ENCODE measurements at places on chromosomes 1 and 21.
A peak's percentile ranks its signal among the peaks of the same experiment; 100 is the strongest.

DNA sequence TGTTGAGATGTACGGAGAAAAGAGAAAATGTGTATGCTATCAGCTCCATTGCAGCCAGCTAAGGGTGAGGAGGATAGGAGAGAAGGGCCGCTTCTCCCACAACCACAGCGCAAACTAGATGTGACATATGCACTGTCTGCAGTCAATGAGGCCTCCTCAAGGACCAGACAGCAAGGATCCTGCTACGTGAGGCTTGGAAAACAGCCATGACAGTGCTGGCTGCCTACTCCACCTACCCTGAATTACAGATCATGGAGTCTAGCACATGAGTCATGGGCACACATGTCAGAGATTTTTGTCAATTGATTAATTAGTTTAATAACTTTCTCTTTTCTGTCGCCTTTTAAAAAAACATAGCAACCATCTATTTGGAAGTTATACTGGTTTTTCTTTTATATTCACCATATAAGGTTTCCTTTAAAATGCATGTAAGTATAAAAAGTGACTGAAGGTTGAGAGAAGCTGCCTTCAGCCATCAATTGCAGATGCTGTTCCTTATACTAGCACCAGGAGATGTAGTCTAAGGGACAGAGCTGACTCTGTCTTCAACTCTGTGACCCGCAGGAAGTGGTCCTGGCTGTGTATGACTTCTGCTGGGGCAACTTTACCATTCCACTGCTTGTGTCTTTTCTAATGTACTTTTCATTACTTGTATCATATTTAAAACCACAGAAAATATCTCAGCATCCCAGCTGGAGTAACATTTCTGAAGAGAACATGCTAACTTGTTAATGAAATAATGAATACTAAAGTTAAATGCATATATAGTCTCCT is 3.1 kb downstream of the VPS26C start:
- DNase-seq = no peak

GRCh38 chr1:241411776-241412338 is 54.9 kb upstream of the RGS7 start:
- DNase-seq = no peak

DNA sequence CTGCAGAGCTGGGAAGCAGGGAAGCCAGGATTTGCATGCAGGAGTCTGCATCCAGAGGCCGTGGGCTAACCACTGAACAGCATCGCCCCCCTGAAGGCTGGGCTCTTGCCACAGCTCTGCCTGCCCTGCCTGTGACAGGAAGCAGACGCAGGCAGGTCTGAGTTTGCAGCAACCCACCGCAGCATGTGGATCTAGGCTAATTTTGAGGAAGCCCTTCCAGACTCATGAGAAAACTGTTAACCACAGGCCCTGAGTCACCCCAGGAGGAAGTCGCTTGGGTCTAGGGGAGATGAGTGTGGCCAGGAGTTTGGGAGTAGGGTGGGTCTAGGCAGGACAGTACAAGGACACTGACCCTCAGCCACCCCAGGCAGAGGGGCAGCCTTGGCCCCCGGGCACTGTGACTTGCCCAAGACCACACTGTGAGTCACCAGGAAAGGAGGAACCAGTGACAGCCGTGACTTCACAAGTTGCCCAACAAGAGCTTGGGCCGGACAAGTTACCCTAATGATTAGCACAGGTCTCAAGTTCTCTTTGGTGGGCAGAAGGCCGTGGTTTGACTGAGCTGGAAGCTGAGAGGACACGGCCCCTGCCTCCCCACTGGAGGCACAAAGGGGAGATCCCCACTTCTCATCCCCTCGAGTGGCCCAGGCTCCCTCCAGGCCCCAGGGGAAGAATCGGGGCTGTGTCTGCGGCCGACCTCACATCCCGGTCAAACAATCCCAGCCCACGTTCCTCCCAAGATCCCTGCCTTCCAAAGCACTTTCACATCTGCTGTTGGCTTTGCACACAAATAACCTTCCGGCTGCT is 826 bp downstream of the LAPTM5 start:
- peak; percentile 53 for DNase-seq

GRCh38 chr1:200355801-200356200 is 54.0 kb downstream of the ZNF281 start:
- DNase-seq = no peak

DNA sequence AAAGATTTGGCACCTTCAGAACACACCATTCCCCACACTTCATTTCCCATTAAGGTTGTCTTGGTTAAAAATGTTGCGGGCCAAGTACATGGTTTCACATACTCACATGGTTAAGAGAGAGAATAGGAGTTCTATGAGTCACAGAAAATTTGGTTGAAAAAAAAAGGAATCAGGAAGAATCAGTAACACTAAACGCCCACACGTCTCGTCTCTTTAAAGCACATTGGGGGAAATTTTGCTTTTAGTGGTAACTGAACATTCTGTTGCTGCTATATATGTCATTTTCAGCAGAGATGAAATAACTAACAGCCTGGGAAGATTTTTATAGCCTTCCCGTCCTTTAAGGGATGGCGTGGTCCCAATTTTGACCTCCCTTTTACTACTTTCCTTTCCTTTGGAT is 132.9 kb upstream of the ERG start:
- no peak for DNase-seq

DNA sequence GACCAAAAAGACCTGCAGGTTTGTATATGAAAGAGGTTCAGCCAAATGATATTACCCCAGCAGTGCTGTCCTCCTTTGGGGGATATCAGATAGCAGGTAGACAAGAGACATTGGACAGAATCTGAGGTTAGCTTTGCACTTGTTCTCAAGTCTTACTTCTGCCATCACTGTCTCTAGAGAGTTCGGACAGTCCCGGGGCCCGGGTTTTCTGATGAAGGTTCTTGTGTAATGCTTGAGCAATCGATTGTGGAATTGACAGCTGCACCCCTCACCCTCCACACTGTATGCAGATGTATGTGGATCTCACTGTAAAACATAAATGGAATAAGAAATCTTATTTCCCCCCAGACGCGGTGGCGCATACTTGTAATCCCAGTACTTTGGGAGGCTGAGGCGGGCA is 56.2 kb upstream of the MORC3 start:
- DNase-seq = no peak

- DNase-seq = no peak
Observed at GRCh38 chr21:44574457-44575306, 1.2 kb downstream of the KRTAP10-4 start.

- DNase-seq = no peak
Observed at GRCh38 chr1:42524330-42524729, 61.2 kb downstream of the CCDC30 start.

GRCh38 chr1:101293461-101294051 is 56.7 kb downstream of the S1PR1 start:
- no peak for DNase-seq

- DNase-seq = no peak
Observed at GRCh38 chr1:56797065-56797685, 22.0 kb downstream of the FYB2 start.

- no peak for DNase-seq
Observed at GRCh38 chr1:198850196-198850595, 211.4 kb downstream of the PTPRC start.

GRCh38 chr1:162732566-162733335 is 57.8 kb upstream of the HSD17B7 start:
- no peak for DNase-seq

DNA sequence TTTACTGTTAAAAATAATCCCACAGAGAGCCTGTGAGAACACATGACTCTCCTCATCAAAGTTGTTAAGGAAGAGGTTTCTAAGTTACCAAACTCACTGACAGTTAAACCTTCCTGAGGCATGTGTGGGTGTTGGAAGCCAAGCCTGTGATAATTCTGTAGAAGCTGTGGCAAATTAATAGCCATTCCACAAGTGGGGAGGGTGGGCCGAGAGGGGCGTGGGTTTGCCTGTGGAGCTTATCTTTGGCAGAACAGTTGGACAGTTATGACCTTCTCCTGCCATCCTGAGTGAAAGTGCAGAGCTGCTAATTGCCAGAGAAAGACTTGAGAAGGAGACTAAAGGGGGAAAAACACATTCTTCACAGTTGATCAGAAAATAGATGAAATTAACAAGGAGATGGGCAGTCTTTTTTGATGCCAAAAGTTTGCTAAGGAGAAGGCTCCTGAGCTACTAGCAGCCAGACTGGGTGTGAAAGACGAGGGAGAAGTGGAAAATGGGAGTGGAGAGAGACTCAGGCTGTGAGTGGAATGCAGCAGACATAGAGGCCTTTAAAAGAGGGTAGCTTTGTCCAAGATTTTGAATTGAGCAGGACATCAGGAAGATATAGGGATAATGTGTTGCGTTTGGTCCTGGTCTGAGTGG is 1.6 kb upstream of the PLA2G2C start:
- DNase-seq = no peak

DNA sequence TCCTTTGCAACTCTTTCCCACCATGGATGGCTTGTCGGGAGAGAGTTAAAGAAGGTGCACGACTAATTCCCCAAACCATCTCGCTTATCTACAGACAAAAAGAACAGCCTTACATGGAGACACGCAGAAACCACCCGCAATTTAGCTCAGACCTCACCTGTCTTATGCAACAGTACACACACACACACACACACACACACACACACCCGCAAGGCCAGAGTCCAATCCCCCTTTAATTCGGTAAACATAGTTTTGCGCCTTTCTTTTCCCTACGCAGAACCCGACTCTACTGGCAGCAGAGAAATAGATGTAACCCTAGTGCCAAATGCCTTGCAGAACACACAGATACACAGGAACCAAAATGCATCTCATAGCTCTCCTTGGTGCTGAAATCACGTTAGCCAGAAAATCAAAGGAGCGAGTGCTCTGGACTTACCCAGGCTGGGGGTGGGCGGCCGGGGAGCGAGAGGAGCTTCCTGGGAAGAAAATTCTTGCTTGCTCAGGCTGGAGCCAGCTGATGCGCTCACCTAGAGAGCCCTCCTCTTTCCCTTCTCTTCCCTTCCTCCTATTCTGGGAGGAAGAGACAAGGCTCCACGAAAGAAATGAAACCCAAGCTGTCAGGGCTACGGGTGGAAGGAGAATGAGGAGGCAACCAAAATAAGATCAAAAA is 470 bp downstream of the TNR start:
- no peak for DNase-seq
